ENCODE measurements at places on chromosomes 6 and 20. TPM values are rescaled to one million over a fixed set of nuclear protein-coding genes. Genes with fewer than 3 reads are reported as not detected.

EYA2 gene
- 3.5 TPM for polyA plus RNA-seq

DNA sequence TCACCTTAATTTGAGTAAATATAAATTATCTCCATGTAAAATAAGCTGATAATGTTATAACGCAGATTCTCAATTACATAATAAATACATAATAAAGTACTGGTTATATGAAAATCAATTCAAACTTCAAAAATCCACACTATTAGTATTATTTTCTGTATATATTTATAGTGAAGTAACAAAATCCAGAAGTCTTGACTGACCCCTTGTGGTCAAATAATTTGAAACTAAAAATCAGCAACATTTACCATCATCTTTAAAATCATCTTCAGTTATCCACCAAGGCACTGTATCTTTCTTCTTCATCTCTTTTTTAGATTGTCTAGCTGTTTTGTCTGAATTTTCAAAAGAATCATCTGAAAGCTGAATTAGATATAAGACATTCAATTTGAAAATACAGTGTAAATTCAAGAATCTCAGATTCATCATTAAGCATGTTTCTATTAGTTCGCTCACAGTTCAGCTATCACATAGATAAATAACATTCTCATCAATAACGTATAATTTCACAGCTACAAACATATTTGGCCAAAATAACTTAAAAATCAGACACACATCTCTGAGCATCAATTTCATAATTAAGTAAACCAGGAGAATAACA lies 6.5 kb downstream of the CEP162 start:
- DNase-seq = peak; percentile 34

- DNase-seq = peak; percentile 20
Observed at GRCh38 chr20:59207742-59208357, 44.2 kb downstream of the ZNF831 start.

DNA sequence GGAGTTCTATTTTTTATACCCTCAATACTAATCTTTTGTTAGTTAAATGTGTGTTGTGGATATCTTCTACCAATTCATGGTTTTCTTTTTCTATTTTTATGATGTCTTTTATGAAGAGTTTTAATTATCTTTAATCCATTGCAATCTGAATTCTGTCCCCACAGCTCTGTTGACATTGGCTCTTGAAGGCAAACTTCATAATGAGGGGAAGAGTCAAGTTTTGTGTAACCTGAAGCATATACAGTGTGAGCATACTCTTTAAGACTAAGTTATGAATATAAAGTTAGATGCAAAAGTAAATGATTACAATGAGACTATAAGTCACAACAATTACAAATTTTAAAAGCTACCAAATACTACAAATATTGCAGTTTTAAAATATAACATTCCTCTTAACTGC lies 34.2 kb downstream of the RNF217 start:
- DNase-seq = no peak

DNA sequence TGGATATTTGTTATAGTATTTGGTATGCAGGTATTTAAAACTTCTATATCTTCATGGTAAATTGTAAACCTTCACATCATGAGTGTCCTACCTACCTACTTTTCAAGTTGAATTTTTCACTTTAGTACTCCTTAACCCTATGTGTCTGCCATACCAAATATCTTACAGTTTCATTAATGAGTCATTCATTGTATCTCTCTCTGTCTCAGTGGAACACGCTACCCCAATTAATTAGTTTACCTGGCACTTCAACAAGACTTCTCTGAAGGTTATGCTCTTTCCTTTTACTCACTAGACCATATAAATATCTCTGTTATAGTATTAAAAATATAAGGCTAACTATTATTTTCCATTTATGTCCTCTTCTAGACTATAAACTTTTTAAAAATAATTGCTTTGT lies 123.9 kb upstream of the GJE1 start:
- DNase-seq = no peak

DNA sequence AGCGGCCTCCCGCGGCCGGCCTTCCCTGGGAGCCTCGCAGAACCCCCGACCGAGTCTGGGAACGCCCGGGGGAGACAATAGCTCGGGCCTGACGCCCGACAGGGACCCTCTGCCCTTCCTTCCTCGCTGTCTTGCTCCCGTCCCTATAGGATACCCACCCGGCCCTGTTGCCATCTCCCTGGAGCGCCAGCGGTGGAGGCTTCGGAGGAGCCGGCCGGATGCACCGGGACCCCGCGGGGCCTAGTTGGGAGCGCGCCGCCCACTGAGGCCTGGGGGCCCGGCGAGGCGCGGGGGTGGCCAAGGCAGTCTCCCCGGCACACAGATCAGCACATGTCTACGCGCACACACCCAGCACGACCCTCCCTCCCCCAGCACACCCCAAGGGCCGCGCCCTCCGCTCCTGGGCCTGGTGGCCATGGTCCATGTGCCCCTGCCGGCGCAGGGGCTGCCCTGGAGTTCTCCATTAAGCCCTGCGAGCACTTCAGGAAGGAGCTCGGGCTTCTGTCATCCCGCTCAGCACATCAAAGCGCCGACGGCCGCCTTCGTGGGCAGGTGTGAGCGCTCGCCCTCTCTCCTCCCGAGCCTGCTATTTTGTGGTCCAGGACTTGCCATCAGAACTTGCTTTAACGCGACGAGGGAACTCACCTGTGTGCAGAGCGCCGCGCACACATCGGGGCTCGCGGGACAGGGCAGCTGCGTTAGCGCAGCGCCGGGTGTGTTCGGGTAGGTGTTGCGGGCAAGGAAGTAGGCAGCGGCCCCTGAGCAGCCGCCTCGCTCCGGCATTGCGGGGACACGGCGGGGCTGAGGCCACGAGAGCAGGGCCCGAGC lies 3.7 kb downstream of the FOXF2 start:
- no peak for DNase-seq
